Endothelial cell of umbilical vein (primary cell): ENCODE measurements at places on chromosomes 5 and 9. TPM values are rescaled to one million over a fixed set of nuclear protein-coding genes. Genes with fewer than 3 reads are reported as not detected.

The SYK gene
- total RNA-seq, result not detected in 2 replicates

The PCDHB11 gene
- total RNA-seq, result 0.16 and 0.18 TPM in 2 replicates

The ECM2 gene
- total RNA-seq, result not detected in 2 replicates

The IFNK gene
- not detected in 2 replicates for total RNA-seq

The PTGES gene
- not detected in 2 replicates for total RNA-seq

The CARTPT gene
- total RNA-seq, result not detected in 2 replicates

The COL23A1 gene
- not detected in 2 replicates for total RNA-seq

The SLC1A1 gene
- total RNA-seq, result 6.5 and 8.3 TPM in 2 replicates

The TMEM174 gene
- not detected in 2 replicates for total RNA-seq

The ANKRD34B gene
- total RNA-seq, result not detected in 2 replicates

The CEL gene
- total RNA-seq, result 1.1 and 1.9 TPM in 2 replicates

DNA sequence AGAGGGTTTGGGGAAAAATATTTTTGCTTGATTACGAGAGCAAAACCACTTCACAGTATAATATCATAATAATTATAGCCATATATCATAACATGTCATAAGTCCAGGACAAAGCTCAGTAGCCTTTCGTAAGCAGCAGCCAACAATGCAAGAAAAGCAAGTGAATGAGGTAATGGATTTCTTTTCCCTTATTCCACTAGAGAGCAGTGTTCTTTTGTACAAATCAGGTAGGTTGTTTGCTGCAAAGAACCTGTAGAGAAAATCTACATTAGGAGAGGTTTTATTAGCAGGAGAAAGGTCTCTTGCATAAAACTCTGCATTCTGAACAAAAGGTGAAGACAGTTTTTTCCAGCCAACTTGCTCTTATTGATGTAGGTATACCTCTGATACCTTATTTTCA is 1033.4 kb downstream of the TLE4 start:
- no peaks in the 10 kb centered on the region for H3K27me3 ChIP-seq
- no peaks in the 10 kb centered on the region for H3K4me1 ChIP-seq
- no peak overlapping the region for H3K27ac ChIP-seq
- no peaks in the 10 kb centered on the region for H3K36me3 ChIP-seq
- no peak overlapping the region for H3K4me3 ChIP-seq
- DNase-seq, result peak; percentile 2

DNA sequence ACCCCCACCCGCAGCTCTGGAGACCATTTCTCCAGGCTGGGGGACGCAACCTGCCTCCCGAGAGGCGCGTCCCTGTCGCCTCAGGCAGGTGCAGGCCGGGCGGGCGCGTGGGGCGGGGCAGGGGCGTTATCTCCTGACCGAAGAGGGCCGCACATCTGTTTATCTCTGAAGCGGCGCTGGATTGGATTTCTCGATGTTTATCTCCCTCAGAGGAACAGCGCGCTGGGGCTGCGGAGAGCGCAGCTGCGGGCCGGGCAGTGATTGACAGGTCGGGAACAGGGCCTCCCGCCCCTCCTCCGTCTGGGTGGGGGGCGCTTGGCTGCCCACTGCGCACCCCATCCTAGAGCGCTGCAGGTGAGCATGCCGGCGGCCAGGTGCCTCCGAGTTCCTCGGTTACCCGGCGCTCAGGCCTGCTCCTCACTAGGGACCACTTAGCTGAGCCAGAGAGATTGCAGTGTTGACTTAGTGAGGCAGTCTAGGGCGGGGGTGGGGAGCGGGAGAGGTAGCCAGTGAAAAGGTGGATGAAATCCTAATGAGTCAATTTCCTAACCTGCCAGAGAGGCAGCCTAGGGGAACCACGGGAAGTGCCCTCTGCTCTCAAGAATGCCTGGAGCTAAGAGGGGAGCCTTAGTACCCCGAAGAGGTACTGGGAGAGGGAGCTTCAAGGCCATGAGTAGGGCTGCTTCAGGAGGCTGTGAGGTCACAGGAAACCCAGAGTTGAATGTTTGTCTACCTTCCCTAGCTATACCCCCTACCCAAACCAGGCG is 39.6 kb upstream of the TIFAB start:
- peaks cover 73% of the 10 kb centered on the region for H3K27me3 ChIP-seq
- no peaks in the 10 kb centered on the region for H3K36me3 ChIP-seq
- peaks cover 3% of the 10 kb centered on the region for H3K4me1 ChIP-seq
- H3K27ac ChIP-seq, result no peak overlapping the region

- peaks cover 11% of the 10 kb centered on the region for H3K4me1 ChIP-seq
- H3K4me3 ChIP-seq, result no peak overlapping the region
- no peak overlapping the region for H3K27ac ChIP-seq
- DNase-seq, result peak; percentile 72
These were observed 129.9 kb downstream of the DMXL1 start for GRCh38 chr5:119200795-119201194.

- no peak overlapping the region for H3K4me3 ChIP-seq
- H3K4me1 ChIP-seq, result peaks cover 13% of the 10 kb centered on the region
- H3K36me3 ChIP-seq, result no peaks in the 10 kb centered on the region
- no peaks in the 10 kb centered on the region for H3K27me3 ChIP-seq
- H3K27ac ChIP-seq, result no peak overlapping the region
These were observed 69.2 kb downstream of the MARCHF3 start for GRCh38 chr5:126961128-126961527.

GRCh38 chr5:143552680-143553079 is 149.2 kb upstream of the NR3C1 start:
- DNase-seq, result no peak
- H3K4me1 ChIP-seq, result no peaks in the 10 kb centered on the region
- H3K27ac ChIP-seq, result no peak overlapping the region

DNA sequence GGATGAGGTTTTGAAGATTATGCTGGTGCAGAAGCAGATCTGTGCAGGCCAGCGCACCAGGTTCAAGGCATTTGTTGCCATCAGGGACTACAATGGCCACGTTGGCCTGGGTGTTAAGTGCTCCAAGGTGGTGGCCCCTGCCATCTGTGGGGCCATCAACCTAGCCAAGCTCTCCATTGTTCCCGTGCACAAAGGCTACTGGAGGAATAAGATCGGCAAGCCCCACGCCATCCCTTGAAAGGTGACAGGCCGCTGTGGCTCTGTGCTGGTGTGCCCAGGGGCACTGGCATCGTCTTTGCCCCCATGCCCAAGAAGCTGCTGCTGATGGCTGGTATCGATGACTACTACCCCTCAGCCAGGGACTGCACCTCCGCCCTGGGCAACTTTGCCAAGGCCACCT is 142.5 kb downstream of the SPATA31D1 start:
- peaks cover 3% of the 10 kb centered on the region for H3K4me1 ChIP-seq
- H3K27ac ChIP-seq, result no peak overlapping the region
- DNase-seq, result no peak
- H3K27me3 ChIP-seq, result no peaks in the 10 kb centered on the region

DNA sequence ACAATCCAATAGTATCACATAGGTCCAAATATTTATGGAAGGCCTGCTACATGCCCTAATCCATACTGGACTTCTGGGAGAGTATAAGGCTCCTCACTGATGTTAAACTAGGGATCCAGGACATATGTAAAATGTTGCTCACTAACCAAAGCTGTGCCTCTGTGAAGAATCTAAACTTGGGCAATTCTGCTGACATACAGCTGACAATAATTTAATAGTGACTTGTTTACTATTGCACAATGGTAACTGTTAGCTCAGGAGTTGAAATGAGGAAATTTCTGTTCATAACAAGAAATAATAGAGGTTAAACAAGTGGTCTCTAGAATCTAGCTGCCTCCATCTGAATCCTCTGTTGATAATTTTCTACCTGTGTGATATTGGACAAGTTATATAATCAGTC is 14.9 kb upstream of the CTXN3 start:
- no peaks in the 10 kb centered on the region for H3K36me3 ChIP-seq
- H3K4me1 ChIP-seq, result no peaks in the 10 kb centered on the region
- no peak for DNase-seq
- H3K27me3 ChIP-seq, result no peaks in the 10 kb centered on the region
- no peak overlapping the region for H3K27ac ChIP-seq

DNA sequence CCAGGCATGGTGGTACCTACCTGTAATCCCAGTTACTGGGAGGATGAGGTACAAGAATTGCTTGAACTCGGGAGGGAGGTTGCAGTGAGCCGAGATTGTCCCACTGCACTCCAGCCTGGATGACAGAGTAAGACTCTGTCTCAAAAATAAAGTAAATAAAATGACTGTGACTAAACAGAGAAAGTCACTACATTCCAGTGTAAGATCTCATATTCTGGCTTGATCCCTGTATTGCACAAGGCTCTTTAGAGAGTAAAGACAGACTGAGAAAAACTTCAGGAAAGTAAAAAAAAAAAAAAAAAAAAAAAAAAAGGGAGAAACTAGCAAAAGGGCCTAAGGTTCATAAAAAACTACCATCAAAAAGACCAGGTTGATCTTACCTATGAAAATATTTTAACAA is 106.6 kb upstream of the PJA2 start:
- H3K4me1 ChIP-seq, result no peaks in the 10 kb centered on the region
- no peak for DNase-seq
- H3K27me3 ChIP-seq, result no peaks in the 10 kb centered on the region
- no peak overlapping the region for H3K27ac ChIP-seq
- no peak overlapping the region for H3K4me3 ChIP-seq
- H3K36me3 ChIP-seq, result no peaks in the 10 kb centered on the region

GRCh38 chr5:68465133-68465532 is 249.6 kb downstream of the PIK3R1 start:
- H3K4me1 ChIP-seq, result no peaks in the 10 kb centered on the region
- no peak for DNase-seq
- H3K4me3 ChIP-seq, result no peak overlapping the region

DNA sequence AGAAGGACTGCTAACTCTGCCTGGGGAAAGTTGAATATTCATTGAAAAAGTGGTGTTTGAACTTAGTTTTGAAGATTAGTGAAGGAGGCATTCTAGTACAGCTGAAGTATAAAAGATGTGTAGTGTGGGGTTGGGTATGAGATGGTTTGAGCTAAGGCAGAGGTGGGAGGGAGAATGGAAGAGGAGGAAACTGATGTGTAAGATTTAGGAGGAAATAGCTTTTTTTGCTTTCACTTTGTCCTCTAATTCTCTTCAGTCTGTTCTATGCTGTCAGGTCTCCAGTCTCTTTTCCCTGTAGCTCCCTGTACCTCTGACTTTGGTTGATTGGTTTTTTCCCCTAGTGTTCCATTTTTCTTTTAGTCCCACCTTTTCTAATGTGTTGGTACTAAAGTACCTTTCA is 9.0 kb downstream of the CREBRF start:
- no peak overlapping the region for H3K27ac ChIP-seq
- H3K36me3 ChIP-seq, result no peaks in the 10 kb centered on the region
- no peak for DNase-seq
- H3K4me3 ChIP-seq, result no peak overlapping the region
- no peaks in the 10 kb centered on the region for H3K27me3 ChIP-seq
- no peaks in the 10 kb centered on the region for H3K4me1 ChIP-seq

- peak overlapping the region; percentile 60 for H3K4me3 ChIP-seq
- H3K36me3 ChIP-seq, result no peaks in the 10 kb centered on the region
- H3K27me3 ChIP-seq, result peaks cover 1% of the 10 kb centered on the region
- peaks cover 11% of the 10 kb centered on the region for H3K4me1 ChIP-seq
- no peak for DNase-seq
These were observed 578 bp upstream of the TNFAIP8 start for GRCh38 chr5:119355244-119355638.

GRCh38 chr5:131019601-131020315 is 145.3 kb downstream of the HINT1 start:
- H3K4me3 ChIP-seq, result no peak overlapping the region
- H3K36me3 ChIP-seq, result no peaks in the 10 kb centered on the region
- no peaks in the 10 kb centered on the region for H3K27me3 ChIP-seq
- no peak for DNase-seq
- H3K27ac ChIP-seq, result no peak overlapping the region

DNA sequence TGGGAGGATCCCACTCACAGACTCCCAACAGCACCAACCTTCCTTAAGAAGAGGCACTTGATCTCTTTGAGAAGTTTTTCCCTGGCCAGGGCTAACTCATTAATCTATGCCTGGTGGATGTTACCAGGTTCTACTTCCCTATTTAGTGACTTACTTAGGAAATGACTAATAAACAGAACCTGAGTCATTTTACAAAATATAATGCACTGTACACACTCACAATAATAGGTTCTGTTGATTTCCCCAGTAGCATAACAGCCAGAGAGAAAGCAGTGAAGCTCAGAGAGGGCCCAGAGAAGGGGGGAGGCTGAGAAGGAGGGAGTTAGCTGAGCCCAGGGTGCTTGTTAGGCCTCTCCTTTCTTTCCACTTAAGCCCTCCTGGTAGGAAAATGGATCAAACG is 27.1 kb downstream of the FRMD3 start:
- no peaks in the 10 kb centered on the region for H3K27me3 ChIP-seq
- peaks cover 19% of the 10 kb centered on the region for H3K4me1 ChIP-seq
- H3K27ac ChIP-seq, result peak overlapping the region; percentile 32
- no peaks in the 10 kb centered on the region for H3K36me3 ChIP-seq
- no peak overlapping the region for H3K4me3 ChIP-seq

- no peak for DNase-seq
- H3K36me3 ChIP-seq, result no peaks in the 10 kb centered on the region
- H3K27ac ChIP-seq, result no peak overlapping the region
- no peaks in the 10 kb centered on the region for H3K4me1 ChIP-seq
- H3K4me3 ChIP-seq, result no peak overlapping the region
These were observed 106.1 kb upstream of the ALDH1B1 start for GRCh38 chr9:38286357-38286756.

DNA sequence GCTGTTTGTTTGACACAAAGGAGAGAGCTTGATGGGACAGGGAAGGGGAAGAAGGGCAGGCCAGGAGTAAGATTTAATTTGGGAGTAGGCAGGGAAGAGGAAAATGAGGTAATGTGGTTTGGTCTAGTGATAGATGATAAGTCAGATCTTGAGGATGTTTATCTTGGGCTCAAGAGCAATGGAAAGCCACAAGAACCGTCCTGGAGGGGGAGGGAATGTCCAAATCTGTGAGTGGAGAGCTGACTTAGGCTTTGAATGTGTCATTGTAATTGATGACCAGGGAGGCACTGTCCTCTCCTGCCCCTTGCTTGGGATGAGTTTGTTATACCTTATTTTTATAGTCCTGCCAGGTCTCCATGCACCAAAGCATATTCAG is 37.5 kb downstream of the MAMDC2 start:
- H3K27me3 ChIP-seq, result peaks cover 7% of the 10 kb centered on the region
- H3K36me3 ChIP-seq, result no peaks in the 10 kb centered on the region
- peak; percentile 12 for DNase-seq
- H3K27ac ChIP-seq, result no peak overlapping the region

DNA sequence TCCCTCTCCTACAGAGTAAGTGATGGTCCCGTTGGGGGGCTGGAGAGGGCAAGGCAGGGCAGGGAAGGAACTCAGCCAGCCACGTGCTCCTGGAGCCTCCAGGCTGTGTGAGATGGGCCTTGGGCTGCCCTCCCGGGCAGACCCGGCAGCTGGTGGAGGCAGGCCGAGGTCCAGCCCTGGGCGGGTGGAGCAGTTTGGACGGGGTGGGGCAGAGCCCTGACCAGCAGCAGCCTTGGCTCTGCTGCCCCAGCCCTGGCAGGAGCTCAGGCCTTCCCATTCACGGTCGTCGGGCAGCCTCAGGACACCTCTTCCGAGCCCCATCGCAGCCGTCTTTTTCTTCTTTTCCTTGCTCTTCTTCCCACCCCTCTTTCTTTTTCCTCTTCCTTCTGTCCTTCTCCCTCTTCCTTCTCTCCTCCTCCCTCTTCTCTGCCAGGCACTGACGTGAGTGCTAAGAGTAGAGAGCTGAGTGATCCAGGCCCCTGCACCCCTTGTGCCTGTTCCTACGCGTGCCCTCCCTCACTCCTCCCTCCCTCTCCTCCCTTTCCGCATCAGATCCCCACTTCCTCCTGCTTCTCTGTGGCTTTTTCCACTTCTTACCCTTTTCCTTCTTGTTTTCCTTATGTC is 42.8 kb downstream of the AMBP start:
- no peak for DNase-seq
- H3K36me3 ChIP-seq, result peaks cover 36% of the 10 kb centered on the region
- H3K27me3 ChIP-seq, result no peaks in the 10 kb centered on the region
- no peak overlapping the region for H3K4me3 ChIP-seq

GRCh38 chr5:146751781-146752401 is 126.7 kb downstream of the PPP2R2B start:
- DNase-seq, result no peak
- no peak overlapping the region for H3K27ac ChIP-seq
- H3K27me3 ChIP-seq, result no peaks in the 10 kb centered on the region
- H3K4me3 ChIP-seq, result no peak overlapping the region
- H3K36me3 ChIP-seq, result no peaks in the 10 kb centered on the region
